Activated CD4-positive, alpha-beta T cell treated with anti-CD3 and anti-CD28 coated beads, Interleukin-2, amount 50 U/mL, for 1 hour (primary cell): ENCODE measurements at places on chromosomes 16 and 17.

GRCh38 chr17:50221266-50221863 is 19.9 kb upstream of the COL1A1 start:
- DNase-seq = no peak

GRCh38 chr17:49616086-49616485 is 40.4 kb downstream of the NXPH3 start:
- no peak for DNase-seq

GRCh38 chr16:23651943-23652468 is 10.7 kb downstream of the DCTN5 start:
- no peak for DNase-seq

- no peak for DNase-seq
Observed at GRCh38 chr16:28158136-28158535, 53.6 kb downstream of the XPO6 start.

GRCh38 chr17:62627219-62627903 is at the start of gene MRC2:
Gene MRC2 (plus strand): TSS chr17:62627670. CDS start chr17:62627803, 133 bp downstream.
- no peak for DNase-seq

DNA sequence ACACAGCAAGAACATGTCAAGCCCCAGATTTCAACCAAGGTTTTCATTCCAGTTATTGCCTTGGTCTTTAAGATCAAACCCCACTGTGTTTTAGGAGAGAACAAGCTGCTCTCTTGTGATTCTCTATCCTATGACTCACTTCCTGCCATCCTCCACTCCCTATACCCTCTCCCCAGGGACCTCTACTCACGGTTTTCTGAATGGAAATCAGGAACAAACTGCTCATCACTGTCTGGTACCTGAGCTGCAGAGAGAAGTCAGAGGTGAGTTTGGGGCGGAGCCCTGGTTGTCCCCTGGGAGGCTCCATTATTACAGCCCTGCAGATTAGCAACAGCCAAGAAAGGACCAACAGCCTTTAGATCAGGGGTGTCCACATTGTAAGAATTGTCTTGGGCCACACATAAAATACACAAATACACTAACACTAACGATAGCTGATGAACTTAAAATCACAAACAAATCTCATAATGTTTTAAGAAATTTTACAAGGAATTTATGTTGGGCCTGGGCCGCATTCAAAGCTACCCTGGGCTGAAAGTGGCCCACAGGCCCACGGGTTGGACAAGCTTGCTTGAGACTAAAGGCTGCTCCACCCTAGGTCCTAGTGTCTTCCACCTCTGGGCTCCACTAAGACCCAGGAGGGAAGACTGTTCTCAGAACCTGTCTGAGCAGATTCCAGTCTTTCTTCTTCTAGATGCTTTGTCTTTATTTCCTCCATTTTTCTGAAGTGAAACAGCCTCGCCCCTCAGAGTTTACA is 9.7 kb downstream of the ETV4 start:
- DNase-seq = no peak

GRCh38 chr17:3848229-3848835 is 2.3 kb upstream of the NCBP3 start:
- no peak for DNase-seq

- DNase-seq = no peak
Observed at GRCh38 chr16:88548985-88549384, 21.2 kb upstream of the ZC3H18 start.

DNA sequence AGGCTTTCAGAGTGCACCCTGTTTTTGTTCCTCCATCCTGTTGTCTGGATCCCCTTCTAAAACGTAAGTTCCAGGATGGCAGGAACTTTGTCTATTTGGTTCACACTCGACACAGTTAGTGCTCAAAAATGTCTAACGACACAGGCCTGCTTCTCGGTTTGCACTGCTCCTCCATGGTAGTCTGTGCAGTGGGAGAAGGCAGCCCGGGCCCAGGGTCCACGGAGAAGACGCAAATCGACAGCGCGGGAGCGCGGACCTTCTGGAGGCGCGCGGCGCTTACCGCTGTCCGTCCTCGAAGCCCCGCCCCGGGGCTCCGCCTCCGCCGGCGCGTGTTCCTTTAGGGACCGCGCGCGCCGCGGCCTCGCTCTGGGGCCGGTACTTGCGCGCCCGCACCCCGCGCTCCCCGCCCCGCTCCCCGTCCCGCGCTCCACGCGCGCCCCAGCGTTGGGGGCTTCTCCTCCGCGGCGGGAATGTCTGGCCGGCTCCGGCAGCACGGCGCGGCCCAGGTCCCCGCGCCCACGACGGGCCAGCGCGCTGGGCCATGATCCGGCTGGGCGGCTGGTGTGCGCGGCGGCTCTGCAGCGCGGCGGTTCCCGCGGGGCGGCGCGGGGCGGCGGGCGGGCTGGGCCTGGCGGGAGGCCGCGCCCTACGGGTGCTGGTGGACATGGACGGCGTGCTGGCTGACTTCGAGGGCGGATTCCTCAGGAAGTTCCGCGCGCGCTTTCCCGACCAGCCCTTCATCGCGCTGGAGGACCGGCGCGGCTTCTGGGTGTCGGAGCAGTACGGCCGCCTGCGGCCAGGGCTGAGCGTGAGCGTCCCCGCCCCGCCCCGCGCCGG is at the start of gene NT5M:
NT5M (plus strand) TSS at position 364 of the 837 bp plus-strand sequence; CDS start at position 542, 178 bp downstream.
- peak; percentile 56 for DNase-seq

DNA sequence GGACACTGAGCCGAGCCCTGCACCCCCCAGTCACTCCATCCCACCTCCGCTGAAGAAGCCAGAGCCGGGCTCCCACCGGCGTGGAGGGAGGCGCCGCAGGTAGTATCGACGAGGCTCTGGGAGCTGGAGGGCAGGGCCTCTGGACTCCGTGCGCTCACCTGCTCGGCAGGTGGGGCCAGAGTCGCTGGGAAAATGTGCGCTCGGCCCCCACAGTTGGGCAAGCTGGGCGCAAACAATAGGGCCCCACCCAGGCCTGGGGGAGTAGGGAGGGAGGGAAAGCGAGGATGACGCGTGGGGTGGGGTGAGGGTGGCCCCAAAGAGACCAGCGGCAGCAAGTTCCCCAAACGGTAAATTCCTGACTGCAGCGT is 668 bp downstream of the JUP start:
- no peak for DNase-seq

DNA sequence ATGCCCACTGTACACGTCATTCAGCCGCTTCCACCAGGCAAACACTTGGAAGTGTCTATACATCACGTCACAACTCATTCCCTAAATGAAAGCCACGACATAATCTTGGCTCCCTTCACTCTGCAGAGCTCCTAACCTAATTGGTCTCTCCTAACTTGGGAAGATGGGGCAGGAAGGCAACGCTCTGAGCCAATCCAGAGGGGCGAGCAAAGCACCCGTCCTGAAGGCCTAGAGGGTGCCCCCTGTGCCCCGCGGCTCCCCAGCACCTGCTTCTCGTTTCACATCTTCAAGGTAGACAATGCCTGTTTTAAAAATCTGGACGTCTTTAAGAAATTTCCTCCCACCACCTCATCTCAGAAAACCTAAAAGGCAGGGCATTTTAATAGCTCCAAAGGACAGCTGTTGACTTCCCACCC is 1.0 kb downstream of the CSNK2A2 start:
- DNase-seq = no peak

DNA sequence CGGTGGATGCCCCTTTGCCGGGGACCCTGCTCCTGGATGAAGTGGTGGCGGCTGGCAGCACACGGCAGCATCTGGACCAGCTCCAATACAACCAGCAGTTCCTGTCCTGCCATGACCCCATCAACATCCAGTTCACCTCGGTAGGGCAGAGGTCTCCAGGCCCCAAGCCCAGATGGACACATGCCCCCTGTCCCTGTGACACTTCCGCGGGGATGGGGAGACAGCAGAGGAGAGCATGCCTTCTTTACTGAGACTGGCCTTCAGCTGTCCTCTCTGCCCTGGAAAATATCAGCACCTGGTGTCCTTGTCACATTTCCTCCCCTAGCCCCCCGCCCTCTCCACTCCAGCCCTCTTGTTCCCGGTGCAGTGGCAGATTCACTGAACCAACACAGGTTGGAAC is 6.2 kb downstream of the CHAD start:
- DNase-seq = no peak

DNA sequence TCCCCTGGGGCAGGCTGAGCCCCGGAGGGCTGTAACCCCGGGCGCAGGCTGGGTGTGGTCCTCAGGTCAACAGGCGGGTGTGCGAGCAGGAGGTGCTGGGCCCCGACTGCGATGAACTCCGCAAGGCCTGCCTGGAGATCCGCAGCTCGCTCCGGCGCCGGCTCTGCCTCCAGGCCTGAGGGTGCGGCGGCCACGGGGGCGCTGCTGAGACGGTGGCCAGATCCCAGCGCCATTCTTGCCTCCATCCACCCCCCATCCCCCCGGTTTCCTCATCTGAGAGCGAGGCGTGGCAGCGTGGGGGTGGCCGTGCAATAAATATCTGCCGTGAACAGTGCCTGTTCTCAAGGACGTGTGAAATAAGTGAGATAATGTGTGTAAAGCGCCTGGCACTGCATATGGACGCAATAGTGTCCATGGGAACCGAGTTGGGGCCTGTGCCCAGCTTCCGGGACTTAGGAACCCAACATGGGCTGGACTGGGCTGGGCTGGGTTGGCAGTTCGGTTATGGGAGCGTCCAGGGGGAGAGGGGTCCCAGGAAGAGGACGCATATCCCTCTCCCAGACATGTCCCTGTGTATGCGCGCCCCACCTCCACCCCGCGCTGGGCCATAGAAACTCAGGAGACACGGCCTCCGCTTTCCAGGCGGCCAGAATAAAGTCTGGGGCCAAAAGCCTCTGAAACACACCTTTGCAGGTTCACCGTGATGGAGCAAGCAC is 15.0 kb downstream of the ZNF213 start:
- DNase-seq = peak; percentile 39

GRCh38 chr16:54291656-54292487 is 5.3 kb upstream of the IRX3 start:
- DNase-seq = no peak

DNA sequence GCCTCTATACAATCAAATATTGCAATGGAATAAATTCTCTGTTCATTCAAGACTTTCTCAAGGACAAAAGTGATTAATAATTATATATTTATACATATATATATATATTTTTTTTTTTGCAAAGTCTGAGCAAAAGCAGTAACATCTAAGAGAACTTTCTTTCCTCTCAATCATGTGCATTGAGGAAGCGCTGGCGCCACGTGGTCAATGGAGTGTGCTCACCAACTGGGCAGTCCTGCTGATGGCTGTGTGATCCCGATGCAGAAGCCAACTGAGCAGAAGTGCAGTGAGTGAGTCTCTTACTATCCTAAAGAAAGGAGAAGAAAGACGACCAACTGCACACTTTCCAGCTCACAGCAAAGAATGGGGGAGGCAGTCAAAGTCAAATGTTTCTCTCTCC is 37.2 kb upstream of the ULK2 start:
- no peak for DNase-seq

GRCh38 chr17:73359987-73360410 is 48.2 kb upstream of the CDC42EP4 start:
- no peak for DNase-seq

DNA sequence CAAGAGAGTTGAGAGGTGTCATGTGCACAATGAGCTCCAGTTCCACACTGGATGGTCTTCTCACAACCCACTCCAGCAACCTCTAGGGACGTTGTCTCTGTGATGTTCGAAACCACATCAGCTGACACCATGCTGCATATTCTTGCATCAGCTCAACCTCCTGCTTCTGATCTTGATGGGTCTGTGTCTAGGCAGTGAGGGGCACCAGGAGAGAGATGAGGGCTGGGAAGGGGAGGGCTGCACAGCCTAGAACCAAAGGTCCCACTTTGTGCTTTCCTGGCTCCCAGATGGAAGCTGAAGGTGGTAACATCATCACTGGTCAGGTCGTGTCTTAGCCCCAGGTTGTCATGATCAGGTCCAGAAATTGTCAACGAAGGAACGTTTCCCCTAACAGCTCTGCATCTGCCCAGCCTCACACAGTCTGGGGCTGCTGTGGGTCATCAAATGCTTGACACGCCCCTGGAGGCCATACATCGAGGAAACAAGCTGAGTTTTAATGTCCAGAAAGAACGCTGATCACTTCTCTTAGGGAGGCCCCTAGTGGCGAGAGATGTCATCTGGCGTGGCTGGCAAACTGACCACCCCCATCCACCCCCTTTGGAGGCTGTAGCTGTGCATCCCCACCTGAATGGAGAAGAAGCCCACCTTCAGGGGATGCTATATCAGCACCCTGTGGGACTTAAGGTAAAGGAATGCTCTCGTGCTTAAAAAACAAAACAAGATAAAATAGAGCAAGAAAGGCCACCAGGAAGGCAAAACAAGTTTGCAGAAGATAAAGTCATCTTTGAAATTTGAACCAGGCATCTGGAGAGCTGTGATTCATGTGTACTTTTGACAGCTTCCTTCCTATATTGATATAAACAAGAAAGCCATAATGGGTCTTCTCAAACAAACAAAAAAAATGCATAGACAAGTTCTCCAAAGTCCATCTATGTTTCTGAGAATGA is 58.3 kb downstream of the WIPI1 start:
- DNase-seq = no peak

DNA sequence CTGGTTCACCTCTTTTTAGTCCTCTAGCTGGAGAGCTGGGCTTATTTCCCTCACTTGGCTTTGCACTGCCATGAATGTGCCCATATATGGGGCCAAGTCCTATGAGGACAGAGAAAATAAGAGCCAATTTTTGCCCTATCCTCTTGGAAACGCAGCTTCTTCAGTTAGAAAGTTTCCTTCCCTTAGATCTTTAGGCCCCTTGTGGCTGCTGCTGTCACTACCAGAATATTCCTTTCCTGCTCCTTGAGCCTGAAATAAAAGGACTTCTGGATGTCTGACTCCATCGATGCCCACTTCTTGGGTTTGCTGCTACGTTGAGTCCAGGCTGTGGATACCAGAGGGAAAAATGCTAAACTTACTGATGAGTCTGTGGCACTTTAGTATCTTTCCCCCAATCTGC is 487.1 kb downstream of the GRIN2A start:
- DNase-seq = no peak

- no peak for DNase-seq
Observed at GRCh38 chr16:24988593-24989338, 26.4 kb downstream of the ARHGAP17 start.

GRCh38 chr16:25007284-25007984 is 7.7 kb downstream of the ARHGAP17 start:
- DNase-seq = no peak

DNA sequence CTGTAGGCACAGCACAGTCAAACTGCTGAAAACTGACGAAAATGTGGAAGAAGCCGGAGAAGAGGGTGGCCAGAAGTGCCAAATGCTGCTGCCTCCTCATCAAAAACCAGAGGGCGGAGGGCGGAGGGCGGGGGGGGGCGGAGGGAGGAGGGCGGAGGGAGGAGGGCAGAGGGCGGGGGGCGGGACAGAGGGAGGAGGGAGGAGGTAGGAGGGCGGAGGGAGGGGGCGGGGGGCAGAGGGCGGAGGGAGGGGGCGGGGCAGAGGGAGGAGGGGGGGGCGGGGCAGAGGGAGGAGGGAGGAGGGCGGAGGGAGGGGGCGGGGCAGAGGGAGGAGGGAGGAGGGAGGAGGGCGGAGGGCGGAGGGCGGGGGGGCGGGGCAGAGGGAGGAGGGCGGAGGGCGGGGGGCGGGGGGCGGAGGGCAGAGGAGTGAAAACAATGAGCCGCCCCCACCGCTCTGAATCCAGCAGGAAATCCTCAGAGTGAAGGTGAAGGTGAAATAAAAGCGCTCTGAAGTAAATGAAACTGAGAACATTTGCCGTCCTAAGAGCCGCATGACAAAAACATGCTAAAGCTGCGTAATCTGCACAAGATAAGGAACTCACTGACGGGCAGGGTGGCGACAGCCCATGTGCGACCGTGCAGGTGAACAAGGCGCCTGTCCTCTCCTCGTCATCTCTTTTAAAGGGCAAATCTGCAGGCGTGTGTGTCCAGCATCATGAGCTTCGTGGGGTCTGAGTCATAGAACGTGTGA is 22.6 kb upstream of the CBFA2T3 start:
- DNase-seq = peak; percentile 6
